H9 (cell line): ENCODE measurements at places on chromosomes 11 and 22. TPM values are rescaled to one million over a fixed set of nuclear protein-coding genes. Genes with fewer than 3 reads are reported as not detected.

Gene CARD18
- total RNA-seq, result not detected in 2 replicates

DNA sequence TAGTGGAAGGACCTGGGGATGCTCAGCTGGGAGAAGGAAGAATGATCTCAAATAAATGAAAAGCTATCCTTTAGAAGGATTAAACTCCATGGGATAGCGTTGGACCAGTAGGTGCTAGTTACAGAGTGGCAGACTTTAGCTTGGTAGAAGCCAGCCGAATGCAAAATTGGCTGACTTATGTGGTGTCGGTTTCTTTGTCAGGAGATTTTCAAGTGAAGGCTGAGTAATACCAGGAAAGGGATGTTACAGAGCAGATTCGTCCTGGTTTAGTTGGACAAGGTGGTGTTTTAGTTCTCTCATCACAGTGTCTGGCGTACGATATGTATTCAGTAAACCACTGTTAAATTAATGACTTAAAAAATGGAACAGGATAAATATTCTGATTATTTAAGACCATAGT is 26.0 kb downstream of the FDX1 start:
- no peak for DNase-seq

- no peak for DNase-seq
Observed at GRCh38 chr11:125694951-125695350, 14.3 kb upstream of the ACRV1 start.

DNA sequence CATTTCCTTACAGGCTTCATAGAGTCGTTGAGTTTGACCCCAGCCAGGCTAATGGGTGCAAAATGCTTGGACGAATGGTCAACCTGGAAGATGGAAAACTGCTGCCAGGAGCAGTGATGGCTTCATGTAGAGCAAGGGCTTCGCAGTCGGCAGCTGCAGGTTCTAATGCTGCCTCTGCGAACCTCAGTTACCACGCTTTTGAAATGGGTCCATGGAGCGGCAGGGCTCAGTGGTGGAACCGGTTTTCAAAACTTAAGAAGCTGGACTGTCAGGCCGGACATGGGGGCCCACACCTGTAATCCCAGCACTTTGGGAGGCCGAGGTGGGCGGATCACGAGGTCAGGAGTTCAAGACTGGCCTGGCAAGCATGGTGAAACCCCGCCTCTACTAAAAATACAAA is 55.9 kb upstream of the PRR5 start:
- no peak for DNase-seq

GRCh38 chr11:116043857-116044256 is 539.6 kb upstream of the CADM1 start:
- DNase-seq, result no peak

Gene FGF3
- total RNA-seq, result not detected in 2 replicates

Gene UBQLN3
- total RNA-seq, result not detected in 2 replicates

GRCh38 chr11:67113231-67113721 is 5.8 kb upstream of the KDM2A start:
- no peak for DNase-seq

Gene UCP3
- total RNA-seq, result 0.77 and 0.85 TPM in 2 replicates

- no peak for DNase-seq
Observed at GRCh38 chr22:35183917-35184316, 73.4 kb upstream of the HMGXB4 start.

Gene SERHL2
- 1.0 and 2.7 TPM in 2 replicates for total RNA-seq

Gene RCOR2
- total RNA-seq, result 117 and 118 TPM in 2 replicates

Gene CRACR2B
- total RNA-seq, result 28.8 and 29.0 TPM in 2 replicates

GRCh38 chr22:45638834-45639746 is 32.5 kb upstream of the ATXN10 start:
- DNase-seq, result no peak

DNA sequence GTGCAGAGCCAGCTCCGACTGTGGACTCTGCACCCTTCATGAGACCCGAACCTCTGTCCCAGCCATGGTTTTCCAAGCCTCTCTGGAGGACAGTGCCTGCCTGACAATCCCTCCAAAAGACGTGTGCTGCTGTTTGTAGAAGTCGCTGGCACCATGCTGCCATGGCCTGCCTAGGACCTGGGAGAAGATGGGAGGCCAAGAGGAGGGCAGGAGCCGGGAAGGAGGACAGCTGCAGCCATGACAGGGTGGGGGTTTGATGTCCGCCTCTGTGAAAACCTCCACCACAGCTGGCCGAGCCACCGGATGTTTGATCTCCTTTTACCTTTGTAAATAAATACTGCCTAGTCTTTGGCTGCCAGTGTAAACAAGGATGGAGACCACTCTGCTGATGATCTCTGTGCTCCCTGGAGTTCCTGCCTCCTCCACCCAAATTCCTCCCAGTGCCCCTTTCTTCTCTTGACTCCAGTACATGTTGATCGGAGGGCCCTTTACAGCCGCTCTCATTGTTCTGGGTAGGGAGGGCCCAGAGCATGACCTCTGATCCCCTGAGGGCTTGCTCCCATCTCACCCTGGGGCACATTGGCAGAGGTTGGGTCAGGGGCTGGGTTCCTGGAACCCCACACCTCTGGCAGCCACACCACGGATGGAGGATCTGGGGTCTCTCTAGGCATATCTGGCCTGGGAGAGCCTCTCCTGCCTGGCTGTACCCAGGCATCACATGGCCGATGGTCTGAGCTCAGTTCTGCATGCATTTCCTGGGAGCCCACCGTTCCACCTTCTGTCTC is 66.9 kb downstream of the BCR start:
- DNase-seq, result no peak

GRCh38 chr11:94417386-94417987 is 16.3 kb upstream of the GPR83 start:
- DNase-seq, result no peak

- DNase-seq, result no peak
Observed at GRCh38 chr22:44855855-44856254, 103.5 kb downstream of the ARHGAP8 start.

DNA sequence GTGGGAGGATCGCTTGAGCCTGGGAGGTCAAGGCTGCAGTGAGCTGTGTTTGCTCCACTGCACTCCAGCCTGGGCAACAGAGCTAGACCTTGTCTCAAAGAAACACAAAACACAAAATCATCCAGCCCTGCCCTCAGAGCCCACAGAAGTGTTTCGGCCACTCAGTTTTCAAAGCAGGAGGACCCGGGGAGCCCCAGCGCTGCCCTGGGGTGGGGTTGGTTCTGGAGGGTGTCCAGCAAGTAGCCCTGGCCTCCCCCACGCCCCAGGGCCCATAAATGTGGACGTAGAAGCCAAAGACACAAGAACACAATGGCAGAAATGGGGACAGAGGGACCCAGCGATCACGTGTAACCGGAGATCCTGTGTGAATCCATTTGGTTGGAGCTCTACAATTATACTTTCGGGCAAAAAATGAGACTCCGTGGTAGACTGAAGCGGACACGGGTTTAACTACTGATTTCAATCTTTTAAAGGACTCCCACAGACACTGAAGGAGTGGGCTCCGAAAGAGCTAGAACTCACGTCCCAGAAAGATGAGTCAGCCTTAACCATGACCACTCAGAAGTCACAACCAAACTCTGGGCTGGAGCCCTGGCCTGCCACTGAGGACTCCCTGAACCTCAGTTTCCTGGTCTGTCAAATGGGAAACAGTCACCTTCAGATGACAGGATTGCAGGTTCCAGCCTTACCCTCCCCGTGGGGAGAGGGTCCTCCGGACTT is 9.0 kb upstream of the CYTH4 start:
- no peak for DNase-seq

DNA sequence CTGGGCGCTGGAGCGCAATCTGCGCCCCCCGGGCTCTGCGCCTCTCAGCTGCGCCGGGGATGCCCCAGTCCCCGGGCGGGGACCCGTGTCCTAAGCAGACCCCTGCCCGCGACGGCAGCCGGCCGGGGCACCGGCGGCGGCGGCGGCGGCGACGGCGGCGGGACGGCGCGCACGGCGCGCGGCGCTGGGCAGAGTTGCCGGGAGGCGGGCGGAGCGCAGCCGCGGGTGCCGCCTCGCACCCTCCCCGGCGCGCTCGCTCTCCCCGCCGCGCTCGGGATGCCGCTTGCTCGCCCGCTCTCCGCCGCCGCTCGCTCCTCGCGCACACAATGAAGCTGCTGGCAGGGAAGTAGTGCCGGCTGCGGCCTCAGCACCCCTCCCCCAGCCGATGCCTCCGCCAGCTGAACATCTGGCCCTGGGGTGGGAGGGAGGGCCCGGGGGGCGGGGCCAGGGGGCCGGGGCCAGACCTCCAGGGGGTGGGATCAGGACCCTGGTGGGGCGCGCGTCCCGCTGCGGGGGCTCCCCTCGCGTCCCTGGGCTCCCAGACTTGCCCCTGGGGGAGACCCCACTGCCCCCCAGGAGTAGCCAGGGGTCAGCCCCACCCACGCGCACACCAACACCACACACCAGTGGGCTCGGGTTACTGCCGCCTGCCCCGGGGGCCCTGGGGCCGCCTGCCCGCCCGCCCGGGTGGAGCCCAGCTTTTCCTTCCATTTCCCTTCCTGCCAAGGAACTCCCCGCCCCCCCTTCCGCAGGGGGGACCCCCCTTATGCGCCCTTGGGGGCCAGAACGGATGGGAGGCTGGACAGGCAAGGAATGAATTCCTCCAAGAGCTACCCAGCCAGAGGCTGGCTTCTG is at the start of gene RCOR2:
Gene RCOR2 (minus strand): TSS at position 328 of the 855 bp plus-strand sequence. CDS start 708 bp downstream, outside the sequence.
- DNase-seq, result peak; percentile 90

DNA sequence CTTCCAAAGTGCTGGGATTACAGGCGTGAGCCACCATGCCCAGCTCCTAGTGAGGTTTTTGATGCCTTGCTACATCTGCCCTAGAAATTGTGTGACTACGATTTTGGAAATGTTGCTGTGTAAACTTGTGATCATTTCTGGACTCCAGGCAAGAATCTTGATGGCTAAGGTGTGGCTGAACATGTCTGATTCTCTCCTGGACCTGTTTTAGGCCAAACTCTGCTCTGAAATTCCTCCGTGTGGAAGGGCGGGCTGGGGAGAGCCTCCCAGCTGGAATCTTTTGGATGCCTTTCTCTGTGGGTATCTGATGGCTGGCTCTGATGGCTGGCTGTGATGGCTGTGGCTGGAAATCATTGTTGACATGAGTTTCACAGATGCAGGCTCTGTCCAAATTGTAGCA is 8.2 kb downstream of the PNPLA3 start:
- DNase-seq, result no peak

GRCh38 chr11:9029422-9029821 is 25.6 kb upstream of the NRIP3 start:
- no peak for DNase-seq
